ENCODE measurements at places on chromosomes 4 and X.

GRCh38 chr4:139469216-139469615 is 15.3 kb downstream of the RAB33B start:
- no peak for DNase-seq

DNA sequence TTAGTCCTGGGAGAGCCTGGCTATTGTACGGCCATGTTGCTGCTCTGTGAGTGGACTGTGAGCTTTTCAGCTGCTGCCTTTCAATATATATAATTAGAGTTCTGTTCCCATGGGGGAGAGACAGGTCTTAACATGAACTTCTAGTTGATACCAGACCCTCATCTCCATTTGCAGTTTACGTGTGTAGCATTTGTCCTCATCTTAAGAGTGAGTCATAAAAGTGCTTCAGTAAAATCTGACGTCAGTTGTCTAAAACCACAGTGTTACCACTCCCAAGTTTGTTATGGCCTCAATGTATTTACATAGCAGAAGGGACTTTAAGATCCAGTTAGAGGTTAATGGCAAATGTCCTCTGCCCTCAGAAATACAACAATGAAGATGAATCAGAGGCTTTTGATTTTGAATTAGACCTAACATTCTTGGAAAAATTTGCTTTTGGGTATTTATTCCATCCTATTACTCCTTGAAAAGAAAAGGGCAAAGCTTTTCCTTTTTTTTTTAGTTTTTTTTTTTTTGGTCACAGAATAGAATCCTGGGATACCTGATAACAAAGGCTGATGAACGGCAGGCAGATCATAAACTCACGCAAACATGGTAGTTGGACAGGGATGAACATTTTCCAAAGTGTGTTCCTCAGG is 38.6 kb downstream of the PHOX2B start:
- DNase-seq, result no peak

DNA sequence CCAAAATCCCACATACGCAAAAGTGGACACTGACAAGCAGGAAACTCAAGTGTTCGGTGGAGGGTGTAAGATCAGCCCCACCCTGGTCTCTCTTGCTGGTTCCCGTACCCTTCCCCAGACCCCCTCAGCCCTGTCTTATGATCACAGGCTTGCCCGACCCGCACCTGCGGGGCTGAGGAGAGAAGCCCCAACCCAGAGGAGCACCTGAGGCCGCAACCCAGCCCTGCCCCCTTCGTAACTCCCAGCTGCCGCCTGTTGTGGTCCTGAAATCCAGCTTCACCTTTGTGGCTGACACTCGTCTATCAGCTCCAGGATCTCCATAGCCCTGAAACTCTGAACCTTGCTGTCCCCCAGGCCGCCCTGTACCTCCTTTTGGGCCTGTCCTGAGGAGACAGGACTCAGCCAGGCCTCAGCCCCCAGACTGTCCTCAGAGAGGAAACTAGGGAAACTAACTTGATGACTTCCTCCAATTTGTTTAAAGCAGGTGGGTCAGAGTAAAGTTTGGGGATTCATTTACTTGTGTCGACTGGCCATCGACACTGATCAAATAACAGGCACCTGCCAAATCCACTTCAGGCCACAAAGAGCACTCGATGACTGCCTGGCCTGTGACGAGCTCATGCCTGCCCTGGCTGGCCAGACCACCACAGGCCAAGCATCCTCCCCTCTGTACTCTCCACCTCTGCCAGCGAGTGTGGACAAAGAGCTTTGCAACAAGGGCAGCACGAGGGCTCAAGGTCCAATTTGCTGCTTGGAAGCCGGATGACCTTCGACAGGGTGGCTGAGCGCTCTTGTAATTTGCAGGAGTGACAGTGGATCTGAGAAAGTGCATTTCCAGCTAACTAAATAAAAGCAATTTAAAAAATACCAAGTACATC is 19.3 kb downstream of the DCTD start:
- DNase-seq, result no peak

DNA sequence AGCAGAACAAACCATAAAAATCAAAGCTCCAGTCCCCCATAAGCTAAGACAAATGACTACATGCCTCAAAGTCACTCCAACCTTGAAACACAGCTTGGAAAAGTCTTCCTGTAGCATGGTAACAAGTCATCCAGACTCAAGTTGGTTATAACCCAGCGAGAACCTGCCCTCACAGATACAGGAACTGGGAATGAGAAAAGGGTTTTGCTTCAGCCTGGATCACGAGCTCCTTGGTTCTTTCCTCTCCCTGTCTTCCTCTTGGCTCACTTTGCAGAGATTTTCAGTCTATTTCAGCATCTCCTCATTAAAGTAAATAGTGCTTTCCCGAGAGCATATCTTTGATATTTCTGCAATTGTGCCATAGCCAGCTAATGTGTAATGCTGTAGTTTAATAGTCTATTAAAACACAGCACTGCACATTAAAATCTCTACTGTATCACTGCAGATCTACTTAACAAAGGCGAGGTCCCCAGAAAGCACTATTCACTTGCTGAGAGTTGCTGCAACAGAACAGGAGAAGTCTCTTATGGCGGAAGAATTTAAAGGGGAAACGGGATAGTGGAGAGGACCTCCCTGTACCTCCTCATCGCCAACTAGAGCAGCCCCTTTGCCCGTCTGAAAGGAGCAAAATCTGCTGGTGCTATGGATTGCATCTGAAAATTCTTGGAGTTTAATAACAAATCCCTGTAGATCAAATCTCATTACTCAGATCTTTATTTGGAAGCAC is 249.3 kb upstream of the GATB start:
- no peak for DNase-seq

DNA sequence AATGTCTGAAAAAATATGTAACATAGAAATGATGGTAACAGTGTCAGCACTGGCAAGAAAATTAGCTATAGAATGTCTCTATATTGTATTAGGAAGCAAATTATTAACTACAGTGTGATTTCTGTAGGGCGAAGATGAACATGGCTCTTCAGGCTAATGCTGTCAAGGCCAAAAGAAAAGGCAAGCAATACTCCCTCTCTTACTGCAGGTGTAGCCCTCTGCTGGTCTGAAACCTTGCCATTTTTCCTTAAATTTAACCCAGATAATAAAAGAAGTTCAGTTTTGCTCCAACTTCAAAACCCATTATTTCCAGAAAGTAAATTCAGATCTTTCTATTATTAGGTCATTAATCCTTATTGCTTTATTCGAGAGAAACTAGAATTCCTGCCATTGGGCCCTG is 215.9 kb downstream of the LRBA start:
- no peak for DNase-seq

DNA sequence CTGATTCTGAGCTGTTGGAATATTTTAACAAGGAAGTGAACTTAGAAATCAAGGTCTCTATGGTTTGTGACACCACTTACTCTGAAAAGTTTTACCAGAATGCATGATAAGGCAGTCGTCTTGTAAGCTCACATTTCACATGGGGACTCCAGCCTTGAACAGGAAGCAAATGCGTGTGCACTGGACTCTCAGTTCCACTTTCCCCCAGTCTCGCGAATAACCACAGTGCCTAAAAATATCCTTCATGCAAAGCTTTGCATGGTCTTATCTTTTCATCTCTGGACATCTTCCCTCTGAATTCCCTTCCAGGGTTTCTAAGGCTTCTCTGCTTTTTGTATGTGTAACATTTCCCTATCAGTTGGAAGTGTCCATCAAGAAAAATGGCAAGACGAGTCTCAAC is 581.8 kb downstream of the NLGN4X start:
- DNase-seq, result no peak

DNA sequence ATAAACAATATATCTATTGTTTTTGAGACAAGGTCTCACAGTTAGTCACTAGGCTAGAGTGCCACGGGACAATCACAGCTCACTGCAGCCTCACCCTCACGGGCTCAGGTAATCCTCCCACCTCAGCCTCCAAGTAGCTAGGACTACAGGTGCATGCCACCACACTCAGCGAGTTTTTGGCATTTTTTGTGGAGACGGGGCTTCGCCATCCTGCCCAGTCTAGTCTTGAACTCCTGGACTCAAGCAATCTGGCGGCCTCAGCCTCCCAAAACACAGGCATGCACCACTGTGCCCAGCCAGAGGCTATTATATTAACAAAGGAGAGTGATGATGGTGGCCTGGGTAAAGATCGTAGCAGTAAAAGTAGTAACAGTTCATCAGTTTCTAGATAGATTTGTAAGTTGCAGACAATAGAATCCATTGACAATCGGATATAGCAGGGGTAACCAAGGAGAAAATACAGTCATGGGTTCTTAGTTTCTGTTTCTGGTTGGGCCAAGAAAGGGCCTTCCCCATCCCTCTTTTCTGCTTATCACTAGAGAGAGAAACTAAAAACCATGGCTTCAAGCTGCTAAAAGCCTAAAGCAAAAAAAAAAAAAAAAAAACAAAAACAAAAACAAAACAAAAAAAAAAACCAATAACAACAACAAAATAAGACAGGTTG is 60.6 kb downstream of the ANXA10 start:
- no peak for DNase-seq

- no peak for DNase-seq
Measured at GRCh38 chr4:108168671-108169523, at the start of gene LEF1. TSS of gene LEF1 (minus strand) at chr4:108168932. CDS start at chr4:108167767, 1,165 bp downstream.

DNA sequence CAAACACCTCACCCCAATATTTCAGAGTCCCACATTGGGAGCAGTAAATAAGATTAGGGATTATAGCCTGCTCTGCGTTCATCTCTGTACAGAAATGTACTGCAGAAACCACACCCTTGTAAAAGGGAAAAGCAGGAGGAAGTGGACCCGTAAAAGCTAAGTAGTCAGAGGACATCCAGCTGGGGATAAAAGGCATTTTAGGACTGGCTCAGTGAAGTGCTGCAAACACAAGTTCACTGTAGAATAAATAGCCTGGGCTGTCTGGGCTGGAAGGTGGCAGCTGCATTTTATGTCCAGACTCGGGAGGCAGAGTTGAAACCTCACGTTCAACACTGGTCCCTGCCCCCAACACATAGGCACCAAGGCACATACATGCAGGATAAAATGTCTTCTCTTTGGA is 178.7 kb upstream of the FAT1 start:
- no peak for DNase-seq

GRCh38 chr4:75255261-75255660 is 258.9 kb downstream of the RCHY1 start:
- DNase-seq, result no peak

GRCh38 chrX:2715066-2715600 is 24.0 kb downstream of the CD99 start:
- no peak for DNase-seq

- DNase-seq, result no peak
Measured at GRCh38 chr4:6472387-6473263, at the start of gene PPP2R2C. TSS of gene PPP2R2C (minus strand) at chr4:6472614. CDS start at chr4:6472229, 385 bp downstream.

- DNase-seq, result no peak
Measured at GRCh38 chr4:169252339-169253112, 18.2 kb downstream of the SH3RF1 start.

- DNase-seq, result no peak
Measured at GRCh38 chr4:101696276-101697010, 94.1 kb upstream of the BANK1 start.

DNA sequence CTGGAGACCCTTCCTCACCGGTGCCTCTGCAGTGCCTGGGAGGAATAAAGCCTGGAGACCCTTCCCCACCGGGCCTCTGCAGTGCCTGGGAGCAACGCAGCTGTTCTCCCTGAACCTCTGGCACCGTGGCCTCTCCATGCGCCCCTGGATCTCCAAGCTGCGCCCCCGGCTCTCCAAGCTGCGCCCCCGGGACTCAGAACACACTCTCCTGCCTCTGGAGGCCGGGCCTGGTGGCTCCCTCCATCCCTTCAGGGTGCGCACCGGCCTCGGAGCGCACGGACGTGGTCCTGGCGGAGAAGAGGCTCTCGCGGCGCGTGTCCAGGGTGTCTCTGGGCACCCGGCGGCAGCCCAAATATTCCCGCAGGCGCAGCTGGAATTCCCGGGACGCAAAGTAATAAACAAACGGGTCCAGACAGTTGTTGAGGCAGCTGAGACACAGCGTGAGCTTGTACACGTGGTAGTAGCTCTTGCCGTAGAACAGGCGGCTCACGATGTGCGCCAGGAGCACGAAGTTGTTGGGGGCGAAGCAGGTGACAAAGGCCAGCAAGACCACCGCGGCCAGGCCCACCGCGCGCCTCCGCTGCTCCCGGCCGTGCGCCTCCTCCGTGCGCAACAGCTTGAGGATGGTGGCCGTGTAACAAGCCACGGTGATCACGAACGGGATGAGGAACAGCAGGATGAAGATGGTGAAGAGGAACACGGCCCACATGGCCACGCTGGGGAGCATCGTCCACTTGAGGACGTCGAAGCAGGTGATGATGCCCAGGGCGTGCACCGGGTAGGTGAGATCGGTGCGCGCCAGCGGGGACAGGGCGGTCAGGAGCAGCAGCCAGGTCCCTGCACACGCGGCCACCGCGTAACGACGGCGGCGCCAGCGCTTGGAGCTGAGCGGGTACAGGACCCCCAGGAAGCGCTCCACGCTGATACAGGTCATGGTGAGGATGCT is 12.8 kb upstream of the ASMTL start:
- DNase-seq, result no peak

DNA sequence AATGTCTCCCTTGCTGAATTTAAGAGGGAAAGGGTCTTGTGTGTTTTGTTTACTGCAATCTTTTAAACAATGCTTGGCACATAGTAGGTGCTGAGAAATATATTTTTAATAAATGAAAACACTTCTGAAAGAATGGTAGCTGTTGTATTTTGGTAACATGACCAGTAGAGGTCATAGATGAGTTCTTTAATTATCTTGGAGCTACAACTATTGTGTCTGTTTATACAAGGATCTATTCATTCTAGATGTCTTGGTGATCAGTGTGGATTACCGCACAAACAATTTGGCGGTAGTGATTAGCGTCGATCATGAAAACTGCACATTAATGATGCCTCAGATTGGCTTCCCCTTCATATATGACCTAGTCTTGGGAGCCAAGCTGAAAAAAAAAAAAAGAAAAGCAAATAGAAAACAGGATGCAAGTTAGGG is 21.4 kb upstream of the SCRG1 start:
- no peak for DNase-seq

GRCh38 chr4:23374259-23374658 is 515.6 kb downstream of the PPARGC1A start:
- DNase-seq, result no peak

- no peak for DNase-seq
Measured at GRCh38 chr4:83019794-83020494, 9.3 kb upstream of the LIN54 start.

DNA sequence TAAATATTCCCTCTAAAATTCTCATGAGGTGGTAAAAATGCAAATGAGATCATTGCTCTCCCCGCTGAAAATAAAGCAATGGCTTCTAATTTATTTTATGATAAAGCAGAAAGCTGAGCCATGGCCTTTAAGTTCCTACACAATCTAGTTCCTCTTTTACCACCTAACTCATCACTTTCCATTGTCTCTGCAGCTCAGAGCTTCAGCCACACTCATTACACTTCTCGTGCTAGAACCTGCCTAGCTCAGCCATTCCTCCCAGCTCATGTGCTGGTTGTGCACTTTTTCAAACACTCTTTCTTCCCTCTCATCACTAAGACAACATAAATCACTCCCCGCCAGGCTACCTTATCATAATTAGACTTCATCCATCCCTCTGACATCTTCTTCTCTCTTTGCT is 1112.1 kb upstream of the PRKX start:
- DNase-seq, result no peak

DNA sequence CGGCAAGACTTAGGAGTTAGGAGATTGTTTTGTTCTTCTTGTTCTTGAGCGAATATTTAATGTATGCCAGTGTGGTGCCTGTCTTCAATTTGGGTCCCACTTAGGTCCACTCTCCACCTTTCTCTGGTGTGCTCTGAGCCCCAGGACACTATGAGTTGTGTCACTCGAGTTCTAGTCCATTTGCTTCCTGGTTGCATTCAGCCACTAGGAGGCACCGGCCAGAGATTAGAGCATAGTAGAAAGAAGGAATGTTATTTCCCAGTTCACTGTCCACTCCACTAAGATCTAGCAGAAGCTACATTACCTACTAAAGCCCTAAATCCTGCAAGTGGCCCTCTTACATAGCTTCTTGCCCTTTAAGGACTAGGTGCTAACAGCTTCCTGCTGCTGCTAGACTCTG is 326.9 kb downstream of the NAF1 start:
- DNase-seq, result no peak
